ENCODE measurements at places on chromosomes 16 and 17.

GRCh38 chr17:51035431-51035830 lies 85.2 kb downstream of the SPAG9 start:
- DNase-seq: no peak

DNA sequence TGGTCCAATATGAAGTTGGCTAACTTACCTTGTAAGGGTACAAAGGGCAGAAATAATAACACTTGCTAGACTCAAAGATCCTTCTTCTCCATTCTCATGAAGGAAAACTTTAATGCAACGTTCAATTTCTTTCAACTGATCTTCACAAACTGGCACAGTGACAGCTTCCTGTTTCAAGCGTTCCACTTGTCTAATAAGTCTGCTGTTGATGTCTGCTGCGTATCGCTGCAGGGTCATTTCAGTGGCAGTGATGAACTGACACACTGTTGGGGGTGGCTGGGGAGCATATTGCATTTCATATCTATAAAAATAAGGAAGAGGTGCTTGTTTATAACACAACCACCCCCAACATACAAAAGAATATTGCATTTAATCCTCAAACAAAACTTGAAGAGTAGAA lies 33.5 kb upstream of the ARL6IP1 start:
- DNase-seq: no peak

DNA sequence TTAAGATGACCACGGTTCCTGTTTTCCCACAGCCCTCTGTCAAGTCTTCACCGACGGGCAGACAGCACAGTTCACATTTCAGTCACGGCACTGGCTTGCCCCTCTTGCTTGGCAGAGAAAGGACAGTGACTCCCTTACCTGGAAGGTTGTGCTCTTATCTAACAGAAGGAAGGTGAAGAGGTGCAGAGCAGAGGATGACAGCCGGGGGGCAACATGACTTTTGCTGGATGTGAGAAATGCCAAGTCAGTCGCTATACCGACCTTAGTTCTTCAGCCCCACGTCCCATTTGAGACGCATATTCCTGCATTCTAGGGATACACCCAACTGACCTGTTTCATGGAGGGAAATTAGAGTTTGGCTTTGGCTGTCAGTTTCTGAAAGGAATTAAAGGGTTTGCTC lies 492.3 kb downstream of the NPIPA7 start:
- no peak for DNase-seq

- DNase-seq: no peak
These were observed 48.0 kb upstream of the CDYL2 start for GRCh38 chr16:80852261-80852872.

DNA sequence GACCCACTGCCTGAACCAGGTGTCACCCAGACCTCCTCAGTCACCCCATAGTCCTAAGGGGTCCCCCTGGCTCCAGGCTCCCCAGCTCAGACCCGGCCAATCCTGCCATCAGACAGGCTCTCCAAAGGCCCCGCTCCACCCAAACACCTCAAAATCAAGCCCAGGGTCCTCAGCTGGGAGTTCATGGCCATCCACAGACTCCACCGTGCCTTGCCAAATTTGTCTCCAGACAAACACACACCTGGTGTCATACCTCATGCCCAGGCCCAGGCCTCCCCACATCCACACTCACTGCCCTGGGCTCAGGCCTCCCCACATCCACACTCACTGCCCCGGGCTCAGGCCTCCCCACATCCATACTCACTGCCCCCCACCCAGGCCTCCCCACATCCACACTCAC lies 12.5 kb downstream of the RPH3AL start:
- no peak for DNase-seq

GRCh38 chr17:51706093-51706492 lies 445.7 kb downstream of the UTP18 start:
- no peak for DNase-seq

GRCh38 chr17:17570140-17570797 lies 21.2 kb downstream of the PEMT start:
- DNase-seq: no peak

GRCh38 chr17:27485716-27486495 lies 29.7 kb downstream of the KSR1 start:
- DNase-seq: no peak

DNA sequence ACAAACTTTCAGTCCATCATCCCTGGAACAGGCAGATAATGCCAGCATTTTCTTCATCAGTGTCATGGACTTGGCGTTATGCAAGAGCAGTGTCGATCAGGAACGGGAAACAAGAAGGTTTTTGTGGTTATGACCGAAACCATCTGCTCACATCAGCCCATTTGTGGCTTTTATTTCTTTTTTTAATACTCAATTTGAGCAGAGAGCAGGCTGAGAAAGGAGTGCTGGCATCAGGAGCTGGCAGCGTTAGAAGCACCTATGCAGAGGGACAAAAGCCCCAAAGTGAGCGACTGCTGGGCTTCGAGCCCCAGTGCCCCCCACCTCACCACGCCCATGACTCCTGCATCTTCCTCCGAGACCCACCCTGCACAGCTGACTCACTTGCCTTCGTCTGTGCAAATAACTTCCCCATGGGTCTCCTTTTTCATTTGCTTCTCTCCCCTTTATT lies 16.2 kb upstream of the CD300E start:
- DNase-seq: no peak

DNA sequence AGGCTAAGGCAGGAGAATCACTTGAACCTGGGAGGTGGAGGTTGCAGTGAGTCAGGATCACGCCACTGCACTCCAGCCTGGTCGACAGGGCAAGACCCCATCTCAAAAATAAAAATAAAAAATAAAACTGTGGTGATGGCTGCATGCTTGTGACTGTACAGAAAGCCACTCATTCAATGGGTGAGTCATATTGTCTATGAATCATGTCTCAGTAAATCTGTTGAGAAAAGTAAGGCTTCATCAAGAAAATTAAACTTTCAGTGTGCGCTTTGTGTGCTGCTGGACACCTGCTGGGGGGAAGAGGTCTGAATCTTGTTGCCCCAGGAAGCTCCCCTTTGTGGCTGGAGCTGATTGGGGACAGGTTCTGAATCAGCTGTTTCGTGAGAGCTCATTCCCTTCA lies 11.3 kb downstream of the NUBP1 start:
- DNase-seq: no peak

GRCh38 chr17:64172510-64172909 lies 42.6 kb upstream of the ERN1 start:
- DNase-seq: no peak

- no peak for DNase-seq
These were observed 13.5 kb upstream of the CIBAR2 start for GRCh38 chr16:85125570-85126393.

DNA sequence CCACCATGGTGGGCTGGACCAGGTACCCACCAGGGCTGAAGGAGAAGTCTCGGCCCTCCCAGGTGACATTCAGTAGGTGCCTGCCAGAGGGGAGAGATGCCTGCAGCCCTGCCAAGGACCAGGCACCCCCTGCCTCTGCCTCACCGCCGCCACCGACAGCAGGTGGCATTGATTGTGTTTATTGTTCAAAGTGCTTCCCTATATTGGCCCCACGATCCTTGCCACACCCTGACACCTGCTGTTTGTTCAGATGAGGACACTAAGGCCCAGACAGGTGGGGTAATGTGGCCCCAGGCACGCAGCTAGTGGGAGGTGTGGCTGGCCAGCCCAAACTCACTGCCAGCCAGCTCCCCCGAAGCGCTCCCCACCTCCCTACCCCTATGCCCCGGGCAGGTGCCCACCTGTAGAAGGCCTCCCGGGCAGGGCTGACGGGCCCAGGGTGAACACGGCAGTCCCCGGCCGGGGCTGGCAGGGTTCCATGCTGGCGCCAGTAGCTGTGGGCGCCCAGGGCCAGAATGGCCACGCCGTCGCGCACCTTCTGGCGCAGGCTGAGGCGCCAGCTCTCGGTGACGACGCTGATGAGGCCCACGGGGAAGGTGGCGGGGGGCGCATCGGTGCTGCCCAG lies 8.0 kb downstream of the GRIN2C start:
- no peak for DNase-seq

DNA sequence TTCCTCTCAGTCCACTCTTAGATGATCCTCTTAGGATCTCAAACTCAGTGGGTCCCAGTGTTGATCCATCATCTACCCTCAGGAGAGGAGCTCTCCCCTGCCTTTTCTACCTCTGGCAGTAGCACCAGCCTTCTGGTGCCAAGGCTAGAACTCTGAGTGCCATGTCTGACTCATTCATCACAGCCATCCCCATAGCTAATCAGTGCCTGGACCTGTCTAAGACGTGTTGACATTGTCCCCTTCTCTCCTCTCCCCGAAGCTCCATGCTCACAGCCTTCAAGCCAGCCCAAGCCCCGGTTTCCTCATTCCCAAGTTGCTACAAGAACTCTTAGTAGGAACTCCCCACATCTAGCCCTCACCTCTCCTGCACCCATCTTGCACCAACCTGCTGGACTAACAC lies 73.5 kb upstream of the GRIN2A start:
- no peak for DNase-seq

DNA sequence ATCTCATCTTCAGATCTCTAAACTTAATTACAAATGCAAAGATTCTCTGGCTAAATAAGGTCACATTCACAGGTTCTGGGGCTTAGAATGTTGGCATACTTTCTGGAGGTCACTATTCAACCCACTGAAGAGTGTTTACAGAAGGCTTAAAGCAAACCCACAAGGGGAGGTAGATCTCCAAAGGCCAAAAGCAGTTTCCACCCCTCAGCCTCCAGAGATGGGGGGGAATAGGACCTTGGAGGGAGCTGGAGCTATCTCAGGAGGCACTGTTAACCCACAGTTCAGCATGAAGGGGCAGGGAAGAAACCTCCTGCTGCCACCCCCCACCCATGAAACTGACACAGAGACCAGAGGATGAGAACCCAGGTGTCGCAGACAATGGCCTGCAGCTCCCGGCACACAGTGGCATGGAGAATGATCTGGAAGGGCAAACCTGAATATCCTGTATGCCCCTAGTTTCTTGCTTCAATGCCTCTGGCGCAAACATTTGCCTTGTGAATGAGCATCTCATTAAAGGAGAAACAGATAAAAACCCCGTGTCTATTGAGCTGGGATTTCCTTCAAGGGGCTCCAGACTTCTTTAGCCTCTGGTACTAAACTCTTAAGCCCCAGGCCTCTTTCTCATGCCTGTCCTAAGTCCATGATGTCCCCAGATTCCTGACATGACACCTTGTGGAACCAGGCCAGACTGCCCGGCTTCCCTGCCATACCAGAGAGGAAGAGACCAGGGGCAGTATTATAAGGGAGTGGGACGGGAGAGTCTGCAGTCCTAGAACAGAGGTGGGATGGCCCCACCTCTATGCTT lies 103.1 kb upstream of the CDH5 start:
- no peak for DNase-seq

DNA sequence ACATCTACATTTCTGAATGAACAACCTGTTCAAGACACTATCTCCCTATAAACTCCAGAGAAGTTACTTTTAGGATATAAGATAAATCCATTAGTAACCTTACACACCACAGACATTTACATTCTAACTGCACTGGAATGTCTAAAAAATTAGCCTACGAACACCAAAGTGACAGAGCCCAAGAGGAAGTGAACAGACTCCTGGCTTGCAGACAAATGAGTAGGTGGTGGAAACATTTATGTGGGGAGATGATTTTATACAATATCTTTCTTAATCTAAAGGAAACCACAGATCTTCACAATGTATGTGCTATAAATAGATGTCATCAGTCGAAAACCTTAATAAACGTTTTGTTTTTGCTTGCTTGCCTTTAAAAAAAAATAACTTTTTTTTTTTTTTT lies 18.8 kb downstream of the ZNF652 start:
- DNase-seq: no peak

DNA sequence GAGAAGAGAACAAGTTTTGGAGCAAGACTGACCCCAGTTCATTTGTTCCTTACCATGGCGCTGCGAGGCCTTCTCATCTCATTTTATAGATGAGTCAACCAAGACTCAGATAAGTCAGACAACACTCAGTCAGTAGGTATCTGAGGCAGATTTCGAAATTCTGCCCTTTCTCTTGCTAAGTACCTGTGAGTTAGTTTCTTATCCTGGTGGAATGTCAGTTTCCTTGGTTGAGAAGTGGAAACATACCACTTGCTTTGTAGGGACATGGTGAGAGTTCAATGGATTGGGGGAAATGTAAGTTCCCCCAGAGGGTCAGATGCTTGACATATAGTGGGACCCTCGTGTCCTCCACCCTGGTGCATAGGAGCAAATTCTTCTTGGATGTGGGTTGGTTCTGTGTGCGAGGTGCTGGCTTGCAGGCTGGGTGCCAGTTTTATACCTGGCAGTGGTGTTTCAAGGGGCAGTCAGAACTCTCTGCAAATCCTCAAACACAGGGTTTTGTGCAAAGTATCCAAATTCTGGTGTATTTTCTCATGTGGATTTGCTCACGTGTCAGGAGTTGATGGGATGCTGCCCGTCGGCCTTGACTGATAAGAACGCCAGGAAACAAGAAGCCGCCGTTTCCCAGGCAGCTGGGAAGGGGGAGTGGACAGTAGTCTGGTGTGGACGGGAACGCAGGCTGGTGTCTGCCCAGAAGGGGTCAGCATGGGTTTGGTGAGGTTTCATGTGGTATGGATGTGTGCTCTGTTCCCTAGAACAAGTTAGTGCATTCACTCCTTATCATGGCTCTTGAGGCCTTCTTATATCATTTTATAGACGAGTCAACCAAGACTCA lies 61.1 kb upstream of the CIBAR2 start:
- DNase-seq: no peak

DNA sequence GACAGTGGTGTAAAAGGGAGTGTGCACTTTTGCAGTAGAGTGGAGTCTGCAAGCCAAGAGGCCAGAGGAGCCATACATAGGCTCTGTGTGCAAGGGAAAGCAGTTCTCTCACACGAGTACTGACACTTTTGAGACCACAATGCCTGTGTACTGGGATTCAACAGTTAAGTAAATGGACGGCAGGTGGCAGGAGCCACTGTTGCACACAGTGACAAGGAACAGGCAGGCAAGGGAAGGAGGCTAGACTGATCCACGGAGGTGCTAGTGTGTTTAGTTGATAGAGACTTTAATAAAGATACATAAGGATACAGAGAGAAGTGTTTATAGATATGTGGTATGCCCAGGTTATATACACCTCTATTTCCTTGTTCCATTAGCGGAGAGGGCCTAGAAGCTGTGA lies 67.0 kb downstream of the MPRIP start:
- DNase-seq: no peak

DNA sequence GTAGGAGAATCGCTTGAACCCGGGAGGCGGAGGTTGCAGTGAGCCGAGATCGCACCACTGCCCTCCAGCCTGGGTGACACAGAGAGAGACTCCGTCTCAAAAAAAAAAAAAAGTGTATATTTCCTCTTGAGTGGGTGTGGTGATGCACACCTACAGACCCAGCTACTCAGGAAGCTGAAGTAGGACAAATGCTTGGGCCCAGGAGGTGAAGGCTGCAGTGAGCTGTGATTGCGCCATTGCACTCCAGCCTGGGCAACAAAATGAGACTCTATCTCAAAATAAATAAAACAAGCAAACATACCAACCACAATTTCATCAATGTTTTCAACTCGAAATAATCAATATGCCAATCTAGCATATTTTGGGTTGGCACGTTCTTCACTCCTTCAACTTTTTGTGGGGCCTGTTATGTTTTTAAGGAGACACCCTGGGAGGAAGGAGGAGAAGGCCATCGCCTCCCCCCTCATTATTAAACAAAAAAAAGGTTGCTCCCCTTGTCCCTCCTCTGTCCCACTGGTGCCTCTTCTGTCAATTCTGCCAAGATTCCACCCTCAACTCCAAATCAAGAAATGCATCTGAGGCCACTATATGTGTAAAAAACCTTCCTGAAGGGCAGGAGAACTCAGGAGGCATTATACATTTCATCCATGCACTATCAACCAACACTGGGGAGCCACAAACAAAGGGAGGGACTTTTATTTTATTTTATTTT lies 52.4 kb upstream of the ATF7IP2 start:
- no peak for DNase-seq

All from stimulated activated CD8-positive, alpha-beta memory T cell treated with anti-CD3 and anti-CD28 coated beads, Interleukin-4, amount 100 ng/mL, for 1 hour (primary cell).